ENCODE measurements at places on chromosomes 4 and X. TPM values are rescaled to one million over a fixed set of nuclear protein-coding genes. Genes with fewer than 3 reads are reported as not detected.

Gene FAM114A1
- 39.6 TPM for total RNA-seq

Gene PPP2R2C
- not detected for total RNA-seq

Gene CXCL11
- 0.07 TPM for total RNA-seq

DNA sequence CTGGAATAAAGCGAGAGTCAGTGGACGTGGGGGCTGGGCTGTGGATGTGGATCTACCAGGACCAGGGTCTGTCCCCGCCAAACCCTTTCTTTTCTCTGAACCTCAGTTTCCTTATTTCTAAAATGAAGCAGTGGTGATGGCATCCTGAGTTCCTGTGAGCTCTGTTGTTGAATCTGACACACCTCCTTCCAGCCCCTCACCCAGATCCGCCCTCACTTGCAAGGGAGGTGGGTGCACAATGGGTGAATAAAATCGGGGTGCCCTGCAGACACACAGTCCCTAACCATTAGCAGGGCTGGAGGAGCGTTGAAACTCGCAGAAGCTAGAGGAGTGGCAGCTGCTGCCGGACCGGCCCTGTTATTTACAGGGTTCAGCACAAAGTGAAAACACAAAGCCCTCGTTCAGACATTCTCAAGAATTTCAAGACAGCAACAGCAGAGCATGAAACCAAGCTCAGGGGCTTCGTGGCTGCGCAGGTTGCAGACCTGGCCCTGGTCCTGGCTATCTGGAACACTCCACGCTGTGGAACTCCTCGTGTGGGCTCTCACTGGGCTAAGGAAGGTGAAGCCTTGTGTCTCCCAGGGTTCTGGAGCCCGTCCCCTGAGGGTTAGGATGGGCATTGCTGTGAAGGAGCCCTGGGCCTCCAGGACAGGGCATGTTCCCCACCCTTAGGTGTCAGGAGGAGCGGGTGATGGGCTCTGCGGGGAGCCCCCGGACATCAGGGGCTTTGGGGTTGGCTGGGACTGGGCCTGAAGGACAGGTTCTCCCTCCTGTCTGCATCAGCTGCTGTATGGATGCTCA, 42.9 kb downstream of the PSAPL1 start:
- no peak for DNase-seq

Gene OFD1
- total RNA-seq = 16.1 TPM

- no peak for DNase-seq
Measured at GRCh38 chrX:24702362-24703184, 8.9 kb downstream of the POLA1 start.

Gene NOA1
- total RNA-seq = 27.3 TPM

DNA sequence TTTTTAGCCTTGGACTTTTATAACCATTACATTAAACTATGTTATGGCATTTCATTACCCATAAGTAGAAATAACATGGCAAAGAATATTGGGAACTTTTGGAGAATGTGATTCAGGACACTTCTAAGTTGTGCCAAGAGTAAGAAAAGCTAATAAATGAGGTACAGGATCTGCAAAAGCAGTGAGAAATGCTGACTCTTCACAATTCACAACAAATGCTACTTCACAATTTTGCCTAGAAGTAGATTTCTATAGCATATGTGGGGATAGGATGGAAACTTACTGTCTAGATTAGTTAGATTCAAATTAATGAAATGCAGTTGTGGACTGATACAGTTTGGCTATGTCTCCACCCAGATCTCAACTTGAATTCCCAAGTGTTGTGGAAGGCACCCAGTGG, 173.7 kb downstream of the COMMD8 start:
- no peak for DNase-seq

DNA sequence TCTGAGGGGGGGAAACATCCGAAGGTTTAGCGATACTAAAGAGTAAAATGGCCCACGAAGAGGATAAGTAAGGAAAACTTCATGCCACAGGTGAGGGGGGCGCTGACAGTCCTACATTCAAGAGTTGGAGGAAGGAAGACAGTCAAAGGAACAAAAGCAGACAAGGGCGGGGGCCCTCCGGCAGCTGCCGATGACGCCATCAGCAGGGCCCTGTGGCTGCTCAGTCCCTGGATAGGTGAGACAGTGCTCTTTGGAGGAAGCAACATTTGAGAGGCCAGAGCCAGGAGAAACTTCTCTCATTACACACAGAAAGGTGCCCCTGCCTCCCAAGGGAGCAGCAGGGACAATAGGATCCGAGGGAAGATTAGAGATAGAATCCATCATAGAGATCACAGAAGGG, 41.5 kb downstream of the RAB40AL start:
- DNase-seq = no peak

DNA sequence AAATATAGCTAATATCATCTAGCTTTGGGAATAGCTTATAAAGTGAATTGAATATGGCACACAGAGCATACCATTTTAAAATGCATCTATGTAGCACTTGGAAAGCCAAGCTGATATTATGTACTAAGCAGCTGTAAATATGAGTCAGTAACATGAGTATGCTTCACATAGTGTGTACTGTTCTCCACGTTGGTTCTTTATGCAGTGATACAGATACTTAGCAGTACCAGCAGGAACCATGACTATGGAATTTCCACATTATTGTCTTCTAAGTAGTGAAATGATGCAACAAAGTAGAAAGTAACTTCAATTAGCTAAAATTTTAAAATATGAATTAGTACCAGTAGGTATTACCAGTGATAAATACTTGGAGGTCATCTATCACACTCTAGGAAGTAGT, 320.1 kb downstream of the BMPR1B start:
- no peak for DNase-seq

Data from kidney epithelial cell (primary cell).